Kidney (tissue), 22 donors: ENCODE measurements at places on chromosomes 7 and 10. TPM values are rescaled to one million over a fixed set of nuclear protein-coding genes. Genes with fewer than 3 reads are reported as not detected.

DNA sequence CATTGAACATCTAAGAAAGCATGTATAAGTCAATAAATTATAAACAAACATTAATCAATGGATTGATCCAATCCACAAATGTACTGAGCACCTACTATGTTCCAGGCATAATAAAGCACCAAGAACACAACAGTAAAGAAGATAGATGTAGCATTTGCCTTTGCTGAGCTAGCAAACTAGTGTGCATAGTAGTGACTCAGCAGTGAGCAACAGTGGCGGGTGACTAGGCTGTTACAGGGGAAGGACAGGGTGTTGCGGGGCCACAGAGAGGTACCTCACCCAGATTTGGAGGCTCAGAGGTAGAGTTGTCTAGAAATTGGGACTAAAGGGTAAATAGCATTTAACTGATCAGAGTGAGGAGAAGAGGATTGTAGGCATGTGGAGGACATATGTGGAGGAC is 83.6 kb downstream of the NXPH1 start:
- DNase-seq, result no peak

ZNF467 gene
- total RNA-seq, result 24.5 TPM

MRPS24 gene
- 71.2 TPM for total RNA-seq

GPR15LG gene
- total RNA-seq, result 0.44 TPM

C10orf62 gene
- 1.6 TPM for total RNA-seq

DNA sequence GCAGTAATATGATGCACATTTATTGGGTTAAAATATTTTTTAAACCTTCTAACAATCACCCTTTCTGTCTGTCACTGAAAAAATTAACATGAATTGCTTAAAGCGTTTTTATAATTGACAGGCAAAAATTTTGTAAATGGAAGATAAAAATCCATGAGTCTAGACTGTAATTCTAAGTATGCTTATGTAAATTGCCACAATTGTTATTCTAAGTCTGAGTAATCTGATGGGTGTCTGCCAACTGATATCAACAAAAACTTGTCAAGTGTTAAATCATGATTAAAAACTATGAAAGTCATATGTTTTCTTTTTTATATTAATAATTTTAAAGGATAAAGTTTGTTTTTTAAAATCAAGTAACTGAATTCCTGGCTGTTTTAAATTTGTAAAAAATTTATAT is 208.2 kb downstream of the CDK14 start:
- DNase-seq, result no peak

- DNase-seq, result no peak
Measured at GRCh38 chr7:134502463-134503371, 24.6 kb upstream of the AKR1B10 start.

- no peak for DNase-seq
Measured at GRCh38 chr10:92010047-92010735, 86.6 kb downstream of the BTAF1 start.
